Thoracic aorta (tissue), 2 donors: ENCODE measurements at places on chromosomes 1 and 21.

DNA sequence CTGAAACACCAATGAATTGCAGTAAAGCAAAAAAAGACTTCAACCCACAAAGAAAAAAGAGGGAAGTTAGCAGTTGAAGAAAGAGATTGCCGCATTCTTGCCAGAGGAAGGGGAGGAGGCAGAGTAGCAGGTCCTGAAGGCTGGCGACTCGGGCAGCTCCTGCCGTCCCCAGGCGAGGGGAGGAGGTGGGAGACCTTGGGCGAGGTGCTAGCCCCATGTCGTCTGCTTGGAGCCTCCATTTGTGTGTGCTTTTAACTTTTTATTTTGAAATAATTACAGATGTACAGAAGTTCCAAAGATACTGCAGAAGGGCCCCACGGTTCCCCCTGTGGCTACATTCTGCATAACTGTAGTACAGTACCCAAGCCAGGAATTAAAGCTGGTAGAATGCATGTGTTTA is 6.7 kb downstream of the TRPM2 start:
- no peaks in the 10 kb centered on the region for H3K27me3 ChIP-seq
- H3K36me3 ChIP-seq, result no peaks in the 10 kb centered on the region
- no peak for DNase-seq

DNA sequence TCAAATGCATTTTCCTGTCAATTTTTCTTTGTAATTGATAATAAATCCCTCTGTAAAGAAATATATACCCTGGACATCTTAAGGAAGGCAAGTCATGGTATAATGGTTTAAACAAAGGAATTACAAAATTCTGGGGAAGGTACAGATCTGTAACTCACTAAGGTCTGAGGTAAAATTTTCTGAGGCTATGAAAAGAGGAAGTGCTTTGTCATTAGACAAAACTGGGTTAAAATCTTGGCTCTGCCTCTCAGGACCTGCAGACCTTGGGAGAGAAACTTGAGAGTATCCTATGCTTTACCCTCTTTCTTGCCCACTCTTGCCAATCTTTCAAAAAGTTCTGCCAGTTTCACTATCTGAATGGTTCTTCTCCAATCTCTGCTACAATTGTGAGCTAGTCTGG is 26.8 kb upstream of the BEND5 start:
- no peak overlapping the region for H3K27ac ChIP-seq
- no peaks in the 10 kb centered on the region for H3K36me3 ChIP-seq
- H3K4me3 ChIP-seq, result no peak overlapping the region
- DNase-seq, result no peak
- no peaks in the 10 kb centered on the region for H3K4me1 ChIP-seq
- no peaks in the 10 kb centered on the region for H3K27me3 ChIP-seq

DNA sequence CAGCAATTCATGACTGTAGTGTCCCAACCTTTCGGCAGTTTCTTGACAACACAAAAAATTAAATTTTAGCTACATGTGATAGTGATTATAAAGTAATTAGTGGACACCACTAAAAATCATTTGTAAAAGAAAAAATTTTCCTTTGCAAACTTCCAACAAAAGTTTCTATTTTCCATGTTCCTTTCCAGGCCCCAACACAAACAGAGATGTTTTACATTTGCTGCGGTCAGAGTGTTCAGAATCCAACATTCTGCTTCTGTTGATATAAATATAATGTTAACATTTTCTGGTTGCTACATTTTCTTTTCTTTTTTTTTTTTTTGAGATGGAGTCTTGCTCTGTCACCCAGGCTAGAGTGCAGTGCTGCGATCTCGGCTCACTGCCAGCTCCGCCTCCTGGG is 54.9 kb upstream of the WLS start:
- H3K27ac ChIP-seq, result no peak overlapping the region
- H3K4me3 ChIP-seq, result no peak overlapping the region
- no peak for DNase-seq
- H3K36me3 ChIP-seq, result no peaks in the 10 kb centered on the region
- no peaks in the 10 kb centered on the region for H3K27me3 ChIP-seq

- H3K4me1 ChIP-seq, result no peaks in the 10 kb centered on the region
- no peaks in the 10 kb centered on the region for H3K27me3 ChIP-seq
- H3K27ac ChIP-seq, result no peak overlapping the region
- no peaks in the 10 kb centered on the region for H3K36me3 ChIP-seq
- no peak overlapping the region for H3K4me3 ChIP-seq
These were observed 234.6 kb upstream of the LYPLAL1 start for GRCh38 chr1:218939095-218939494.

DNA sequence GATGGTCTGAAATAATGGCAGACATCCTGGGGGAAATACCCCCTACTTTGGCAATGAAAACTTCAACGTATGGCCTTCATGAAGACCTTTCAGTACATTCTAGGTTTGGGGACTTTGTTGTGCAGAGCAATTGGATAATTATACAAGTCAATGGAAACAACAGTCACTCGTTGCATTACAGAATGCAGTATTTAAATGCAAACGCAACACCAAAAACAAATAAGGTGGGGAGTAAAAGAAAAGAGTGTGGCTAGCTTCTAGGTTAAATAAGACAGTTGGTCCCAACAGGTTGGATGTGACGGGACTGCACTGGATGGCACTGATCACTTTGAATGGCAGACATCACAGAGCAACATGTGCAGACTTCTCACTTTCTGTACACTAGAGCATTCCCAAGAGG is 358.3 kb upstream of the GREM2 start:
- H3K27ac ChIP-seq, result no peak overlapping the region
- H3K27me3 ChIP-seq, result no peaks in the 10 kb centered on the region
- DNase-seq, result no peak

DNA sequence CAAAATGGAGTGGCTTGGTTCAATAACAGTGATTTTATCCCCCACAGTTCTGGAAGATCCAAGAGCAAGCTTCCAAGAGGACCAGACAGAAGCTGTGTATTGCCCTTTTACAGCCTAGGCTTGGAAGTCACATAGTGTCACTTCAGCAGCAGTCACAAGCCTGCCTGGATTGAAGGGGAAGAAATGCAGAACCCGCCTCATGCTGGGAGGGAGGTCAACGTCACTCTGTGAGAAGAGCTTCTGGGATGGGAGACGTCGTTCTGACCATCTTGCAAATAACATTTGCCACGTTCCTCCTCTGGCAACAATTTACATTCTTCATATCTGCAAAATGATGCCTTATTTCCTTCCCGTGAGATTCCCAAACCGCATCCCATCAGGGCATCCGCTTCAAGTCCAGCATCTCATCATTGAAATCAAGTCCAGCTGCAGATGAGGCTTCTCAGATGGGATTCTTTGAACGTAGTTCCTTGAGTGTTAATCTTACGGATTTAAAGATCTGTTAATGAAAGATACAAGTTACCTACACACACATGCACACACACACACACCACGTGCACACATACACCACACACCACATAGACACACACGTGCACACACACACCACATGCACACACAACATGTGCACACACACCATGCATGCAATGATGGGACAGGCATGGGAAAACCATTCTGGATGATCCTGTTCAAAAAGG is 23.9 kb upstream of the KIF1B start:
- H3K4me1 ChIP-seq, result no peaks in the 10 kb centered on the region
- no peak overlapping the region for H3K4me3 ChIP-seq
- H3K27me3 ChIP-seq, result no peaks in the 10 kb centered on the region
- no peak overlapping the region for H3K27ac ChIP-seq

- no peak for DNase-seq
- H3K36me3 ChIP-seq, result no peaks in the 10 kb centered on the region
- H3K27me3 ChIP-seq, result no peaks in the 10 kb centered on the region
- H3K4me1 ChIP-seq, result no peaks in the 10 kb centered on the region
- no peak overlapping the region for H3K27ac ChIP-seq
- H3K4me3 ChIP-seq, result no peak overlapping the region
These were observed 1407.2 kb downstream of the MRPL39 start for GRCh38 chr21:24200052-24200451.

GRCh38 chr1:87176514-87176913 is 152.2 kb upstream of the LMO4 start:
- H3K4me3 ChIP-seq, result no peak overlapping the region
- no peaks in the 10 kb centered on the region for H3K36me3 ChIP-seq
- H3K4me1 ChIP-seq, result no peaks in the 10 kb centered on the region
- H3K27me3 ChIP-seq, result no peaks in the 10 kb centered on the region
- H3K27ac ChIP-seq, result no peak overlapping the region

- H3K36me3 ChIP-seq, result no peaks in the 10 kb centered on the region
- no peak for DNase-seq
These were observed 10.0 kb upstream of the RAB7B start for GRCh38 chr1:206013026-206013795.

- no peak overlapping the region for H3K4me3 ChIP-seq
- H3K27ac ChIP-seq, result no peak overlapping the region
- peaks cover 5% of the 10 kb centered on the region for H3K36me3 ChIP-seq
- H3K27me3 ChIP-seq, result no peaks in the 10 kb centered on the region
These were observed 10.4 kb downstream of the STYXL2 start for GRCh38 chr1:167104256-167104633.

DNA sequence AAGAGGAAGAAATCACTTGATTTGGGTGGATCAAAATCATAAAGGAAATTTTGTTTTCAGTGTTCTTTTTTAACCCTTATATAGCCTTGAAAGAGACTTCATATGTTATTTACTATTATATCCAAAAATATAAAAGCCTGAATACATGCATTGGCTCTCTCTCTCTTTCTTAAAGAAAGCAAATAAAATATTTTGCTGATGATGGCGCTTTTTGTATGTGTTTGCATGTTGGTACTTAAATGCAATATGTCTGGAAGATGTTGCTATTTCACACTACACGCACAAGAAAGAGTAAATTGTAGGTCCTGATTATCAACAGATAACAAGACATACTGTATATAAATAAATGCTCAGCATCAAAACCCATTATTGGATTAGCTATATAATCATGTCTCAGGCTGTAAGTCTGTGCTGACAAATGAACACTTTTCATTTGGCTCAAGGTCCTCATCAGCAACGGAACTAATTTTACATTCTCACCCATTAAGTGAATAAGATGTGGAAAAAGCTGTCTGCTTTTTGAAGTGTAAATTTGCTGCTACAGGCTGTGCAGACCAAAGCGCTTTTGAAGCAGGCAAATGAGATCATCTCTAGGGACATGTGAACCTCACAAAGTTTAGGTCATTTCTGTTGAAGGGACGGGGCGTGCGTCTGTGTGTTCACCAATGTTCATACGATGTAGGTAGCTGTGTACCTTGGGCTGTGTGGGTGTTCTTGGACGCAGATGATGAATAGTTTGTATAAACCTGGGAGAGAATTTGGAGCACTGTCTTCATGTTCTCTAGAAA is 122.4 kb upstream of the LMO4 start:
- no peak overlapping the region for H3K4me3 ChIP-seq
- no peaks in the 10 kb centered on the region for H3K36me3 ChIP-seq
- H3K27ac ChIP-seq, result no peak overlapping the region
- no peaks in the 10 kb centered on the region for H3K27me3 ChIP-seq
- H3K4me1 ChIP-seq, result no peaks in the 10 kb centered on the region

GRCh38 chr1:55860326-55860725 is 645.2 kb upstream of the USP24 start:
- H3K27me3 ChIP-seq, result no peaks in the 10 kb centered on the region
- no peak for DNase-seq
- H3K27ac ChIP-seq, result no peak overlapping the region
- H3K36me3 ChIP-seq, result no peaks in the 10 kb centered on the region
- H3K4me3 ChIP-seq, result no peak overlapping the region

- no peak for DNase-seq
- no peak overlapping the region for H3K4me3 ChIP-seq
- H3K4me1 ChIP-seq, result peaks cover 6% of the 10 kb centered on the region
- H3K27ac ChIP-seq, result no peak overlapping the region
- no peaks in the 10 kb centered on the region for H3K27me3 ChIP-seq
- no peaks in the 10 kb centered on the region for H3K36me3 ChIP-seq
These were observed 3.4 kb downstream of the KIF21B start for GRCh38 chr1:201020040-201020591.

DNA sequence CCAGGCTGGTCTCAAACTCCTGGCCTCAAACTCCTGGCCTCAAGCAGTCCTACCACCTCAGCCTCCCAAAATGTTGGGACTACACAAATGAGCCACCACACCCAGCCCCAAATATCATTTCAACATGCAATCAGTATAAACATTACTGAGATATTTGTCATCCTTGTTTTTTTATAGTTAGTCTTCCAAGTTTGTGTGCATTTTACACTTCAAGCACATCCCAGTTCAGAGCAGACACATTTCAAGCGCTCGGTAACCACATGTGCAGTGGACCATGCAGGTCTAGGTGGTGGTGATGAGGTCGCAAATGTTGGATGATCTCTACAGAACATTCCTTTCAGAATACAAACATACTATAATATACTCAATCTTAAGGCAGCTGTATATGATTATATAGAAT is 23.8 kb upstream of the APP start:
- no peaks in the 10 kb centered on the region for H3K27me3 ChIP-seq
- no peaks in the 10 kb centered on the region for H3K4me1 ChIP-seq
- H3K27ac ChIP-seq, result no peak overlapping the region
- H3K4me3 ChIP-seq, result no peak overlapping the region

- no peak for DNase-seq
- H3K4me3 ChIP-seq, result no peak overlapping the region
- H3K27ac ChIP-seq, result no peak overlapping the region
- no peaks in the 10 kb centered on the region for H3K4me1 ChIP-seq
- H3K27me3 ChIP-seq, result no peaks in the 10 kb centered on the region
These were observed 66.1 kb downstream of the UBE2U start for GRCh38 chr1:64269558-64269884.

DNA sequence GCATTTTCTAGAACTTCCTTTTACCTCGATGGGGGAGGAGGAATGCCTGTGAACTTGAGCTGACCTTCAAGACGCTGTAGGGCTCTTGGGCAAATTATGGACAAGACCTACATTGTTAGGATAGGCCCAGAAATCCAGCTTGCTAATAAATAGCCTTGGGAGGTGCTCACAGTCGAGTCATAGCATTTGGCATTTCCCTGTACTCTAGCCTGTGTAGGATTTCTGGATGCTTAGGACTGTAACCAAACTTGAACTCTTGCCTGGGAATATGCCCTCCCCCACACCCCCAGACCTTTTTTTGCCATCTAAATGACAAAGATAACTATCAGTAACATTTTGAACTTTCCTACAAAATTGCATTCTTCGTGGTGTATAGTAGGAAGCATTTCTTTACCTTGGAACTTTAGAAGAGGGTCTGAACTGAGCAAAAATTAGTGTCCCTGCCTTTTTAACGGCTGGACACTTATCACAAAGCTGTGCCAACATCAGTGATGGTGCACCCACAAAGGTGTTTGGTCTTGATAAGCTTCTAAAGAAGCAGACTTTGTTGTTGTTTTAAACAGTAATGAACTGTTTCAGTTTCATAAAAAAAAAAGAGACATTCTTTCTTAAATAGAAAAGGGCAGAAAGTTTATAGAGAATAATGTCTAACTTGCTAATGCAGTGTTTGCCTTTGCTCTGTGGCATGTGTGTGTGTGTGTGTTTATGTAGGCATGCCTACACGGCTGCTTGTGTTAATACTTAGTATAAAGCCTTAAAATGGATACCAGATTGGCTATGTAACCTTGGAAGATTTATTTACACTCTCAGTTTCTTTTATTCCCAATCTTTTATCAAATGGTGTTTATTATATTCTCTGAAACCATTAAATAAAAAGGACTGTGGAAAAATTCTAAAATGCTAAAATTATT is 88.2 kb downstream of the NFIA start:
- peak overlapping the region; percentile 69 for H3K27ac ChIP-seq
- no peak for DNase-seq
- no peaks in the 10 kb centered on the region for H3K27me3 ChIP-seq
